RPMI7951 (cell line): ENCODE measurements at places on chromosomes 7 and 10. TPM values are rescaled to one million over a fixed set of nuclear protein-coding genes. Genes with fewer than 3 reads are reported as not detected.
A peak's percentile ranks its signal among the peaks of the same experiment; 100 is the strongest.

GRCh38 chr10:76786504-76787072, 851.0 kb downstream of the KCNMA1 start:
- peak; percentile 42 for DNase-seq

GRCh38 chr10:78474743-78475142, 441.1 kb downstream of the RPS24 start:
- no peak for DNase-seq

The PNLIPRP3 gene
- total RNA-seq: not detected in 2 replicates

DNA sequence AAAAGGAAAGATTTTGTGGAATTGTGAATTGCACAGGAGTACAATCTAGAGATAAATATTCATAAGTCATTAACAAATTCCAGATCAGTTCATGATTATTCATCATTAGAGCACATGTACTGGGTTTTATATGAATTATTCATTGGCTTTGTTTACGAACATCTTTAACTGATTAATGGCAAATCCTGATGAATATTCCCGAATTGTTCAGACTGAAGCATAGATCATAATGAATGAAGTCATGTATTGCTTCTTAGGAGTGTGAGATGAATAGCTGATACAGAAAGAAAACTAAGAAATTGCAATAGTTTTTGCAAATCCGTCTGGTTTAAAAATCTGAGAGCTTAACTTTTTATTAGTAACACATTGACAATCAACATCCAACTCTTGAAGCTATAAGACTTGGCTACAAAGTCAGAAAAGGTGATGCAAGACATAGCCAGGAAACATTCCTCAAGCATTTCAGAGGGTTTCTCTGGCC, 183.6 kb upstream of the DGKB start:
- DNase-seq: no peak

The AHCYL2 gene
- total RNA-seq: 9.8 and 10.0 TPM in 2 replicates

DNA sequence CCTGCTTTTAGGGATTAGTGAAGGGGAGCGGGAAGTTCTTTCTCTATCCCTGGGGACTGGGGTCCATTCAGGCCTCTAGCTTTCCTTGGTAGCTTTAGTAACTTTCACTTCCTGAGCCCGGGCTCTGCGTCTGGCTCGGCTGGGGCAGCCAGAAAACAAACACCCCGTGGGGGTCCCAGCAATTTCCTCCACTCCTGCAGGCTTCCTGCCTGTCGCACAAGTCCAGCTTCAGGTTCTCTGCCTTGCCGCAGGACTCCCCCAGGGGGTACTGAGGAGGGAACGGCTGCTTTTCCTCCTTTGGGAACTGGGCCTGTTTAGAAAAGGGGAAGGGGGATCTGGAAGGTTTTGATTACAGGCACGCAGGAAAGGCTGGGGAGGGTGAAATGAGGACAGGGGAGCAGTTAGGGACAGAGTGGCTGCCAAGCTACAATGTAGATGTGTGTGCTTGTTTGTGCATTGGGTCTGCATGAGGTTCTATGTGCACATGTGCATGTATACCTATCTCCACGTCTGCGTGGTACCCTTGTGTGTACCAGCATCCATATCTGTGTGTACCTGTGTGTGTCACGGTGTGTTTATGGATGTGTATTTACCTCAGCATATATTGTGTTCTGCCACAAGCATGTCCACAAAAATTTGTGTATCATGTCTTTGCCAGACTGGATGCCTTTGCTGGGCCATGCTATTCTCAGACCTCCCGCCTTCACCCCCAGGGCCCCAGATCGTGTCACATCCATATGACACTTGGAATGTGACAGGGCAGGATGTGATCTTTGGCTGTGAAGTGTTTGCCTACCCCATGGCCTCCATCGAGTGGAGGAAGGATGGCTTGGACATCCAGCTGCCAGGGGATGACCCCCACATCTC, 2.0 kb downstream of the KAZALD1 start:
- DNase-seq: no peak

GRCh38 chr7:112364388-112364787, 85.9 kb upstream of the IFRD1 start:
- DNase-seq: no peak

- no peak for DNase-seq
Measured at GRCh38 chr10:129786216-129786615, 177.9 kb downstream of the EBF3 start.

The TMEM178B gene
- total RNA-seq: 4.1 and 4.3 TPM in 2 replicates

DNA sequence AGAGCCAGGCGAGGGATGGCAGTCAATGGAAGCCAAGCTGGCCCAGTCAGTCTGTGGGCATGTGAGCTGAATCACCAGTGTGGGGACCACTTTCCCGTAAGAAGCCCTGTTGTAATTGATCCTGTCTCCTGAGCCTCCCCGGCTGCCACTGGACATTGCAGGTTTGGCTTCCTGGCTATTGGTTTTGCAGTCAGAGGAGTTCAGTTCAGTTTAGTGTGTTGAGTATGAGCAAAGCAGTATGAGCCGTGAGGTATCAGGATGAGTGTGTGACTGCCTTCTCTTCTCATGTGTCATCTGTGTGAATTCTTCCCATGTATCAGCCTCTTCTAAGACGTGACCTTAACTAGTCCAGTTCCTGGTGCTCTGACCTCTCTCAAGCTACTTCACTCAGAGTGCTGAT, 227.4 kb downstream of the PRKG1 start:
- no peak for DNase-seq

- no peak for DNase-seq
Measured at GRCh38 chr7:104040666-104041065, 51.2 kb upstream of the RELN start.

DNA sequence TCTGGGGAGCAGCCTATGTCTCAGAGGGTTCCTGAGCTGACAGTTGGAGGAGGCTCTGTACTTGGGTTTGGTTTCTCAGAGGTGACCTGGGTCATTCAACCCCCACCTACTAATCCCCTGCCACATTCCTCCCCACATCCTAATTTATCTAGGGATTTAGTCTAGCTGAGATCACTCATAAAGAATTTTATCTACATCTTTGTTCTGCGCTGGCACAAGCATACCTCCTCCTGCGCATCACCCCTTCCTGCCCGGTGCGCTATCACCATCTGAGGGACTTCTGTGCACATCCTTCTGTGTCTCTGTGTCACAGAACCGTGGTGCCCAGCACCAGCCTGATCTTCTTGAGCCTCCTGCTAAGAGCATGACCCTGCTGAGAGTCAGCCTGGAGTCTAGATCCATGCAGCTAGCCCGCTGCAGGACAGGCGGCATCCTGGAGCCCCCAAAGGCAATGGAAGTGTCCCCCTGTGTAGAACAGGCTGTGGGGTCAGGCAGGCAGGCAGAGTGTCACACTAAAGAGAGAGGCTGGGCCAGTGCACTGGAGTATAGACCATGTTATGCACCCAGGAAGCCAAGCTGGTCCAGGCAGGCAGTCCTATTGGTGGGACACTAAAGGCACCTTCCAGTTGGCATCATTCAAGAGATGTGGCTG, 63.6 kb downstream of the ARHGAP22 start:
- no peak for DNase-seq

The DHX32 gene
- 28.1 and 32.4 TPM in 2 replicates for total RNA-seq

- peak; percentile 27 for DNase-seq
Measured at GRCh38 chr10:11757454-11757820, 15.3 kb downstream of the ECHDC3 start.

- DNase-seq: no peak
Measured at GRCh38 chr10:64142395-64142794, 621.2 kb downstream of the REEP3 start.

The GPC2 gene
- 2.5 and 5.7 TPM in 2 replicates for total RNA-seq

DNA sequence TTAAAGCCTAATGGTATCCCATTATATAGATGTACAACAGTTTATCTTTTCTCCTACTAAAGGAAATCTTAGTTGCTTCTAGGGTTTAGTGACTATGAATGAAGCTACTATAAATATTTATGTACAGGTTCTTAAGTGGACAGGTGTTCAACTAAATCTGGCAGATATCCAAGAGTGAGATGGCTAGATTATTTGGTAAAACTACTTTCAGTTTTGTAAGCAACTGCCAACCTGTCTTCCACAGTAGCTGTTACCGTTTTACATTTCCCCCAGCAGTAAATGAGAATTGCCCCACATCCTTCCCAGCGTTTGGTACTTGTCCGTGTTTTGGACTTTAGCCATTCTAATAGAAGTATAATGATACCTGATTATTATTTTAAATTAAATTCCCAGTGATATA, 144.9 kb upstream of the MAGI2 start:
- no peak for DNase-seq

The ADCK2 gene
- 16.2 and 16.8 TPM in 2 replicates for total RNA-seq

DNA sequence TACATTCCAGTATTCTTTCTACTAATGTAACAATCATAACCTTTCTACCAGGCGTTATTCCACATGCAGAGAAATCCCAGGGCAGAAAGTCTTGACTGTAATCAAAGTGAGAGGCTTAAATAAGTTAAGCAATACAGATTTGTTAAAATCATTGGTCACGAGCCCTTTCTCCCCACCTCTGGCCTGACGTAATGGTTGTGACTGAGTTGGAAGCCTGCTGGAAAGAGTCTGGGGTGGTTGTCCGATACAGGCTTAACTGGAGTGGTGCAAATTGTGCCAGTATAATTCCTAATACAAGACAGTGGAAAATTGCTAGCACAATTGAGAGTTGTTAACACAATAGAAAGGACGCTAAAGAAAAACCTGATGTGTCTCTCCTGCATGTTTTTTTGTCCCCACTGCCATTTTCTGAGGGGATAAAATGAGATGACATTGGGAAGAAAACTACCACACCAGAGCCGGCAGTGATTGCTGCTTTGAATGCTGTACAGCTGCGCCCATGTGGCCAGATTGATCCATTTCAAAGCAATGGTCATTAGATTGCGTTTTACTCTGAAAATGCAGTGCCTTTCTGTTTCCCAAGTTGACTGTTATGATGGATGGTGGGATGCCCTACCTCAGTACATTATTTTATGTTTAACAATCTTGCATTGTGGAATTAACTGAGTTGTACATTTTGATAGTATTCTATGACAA, 190.8 kb downstream of the POU6F2 start:
- DNase-seq: no peak
